ENCODE measurements at places on chromosomes 2 and 18.

- DNase-seq, result no peak
Observed at GRCh38 chr2:38654528-38655381, 11.2 kb upstream of the GALM start.

GRCh38 chr2:24766609-24767008, 26.6 kb downstream of the PTRHD1 start:
- DNase-seq, result no peak

- no peak for DNase-seq
Observed at GRCh38 chr2:99414566-99414965, 75.3 kb downstream of the REV1 start.

DNA sequence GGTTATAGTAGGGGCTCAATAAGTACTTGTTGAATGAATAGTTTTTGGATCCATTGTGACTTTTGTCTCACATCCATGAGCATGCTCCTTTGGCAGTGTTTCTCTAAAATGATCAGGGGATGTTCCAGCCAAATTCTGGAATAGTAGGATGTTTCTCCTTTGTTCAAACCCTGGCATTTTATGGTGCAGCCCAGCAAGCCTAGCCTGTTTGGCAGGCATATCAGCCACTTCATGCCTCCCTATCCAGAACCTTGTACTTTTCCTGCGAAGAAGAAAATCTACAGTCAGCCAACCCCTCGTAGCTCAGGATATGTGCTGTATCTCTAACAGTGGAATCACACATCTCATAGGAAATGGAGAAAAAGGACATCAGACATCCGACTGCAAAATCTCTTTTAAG, 27.1 kb upstream of the RPRD1A start:
- no peak for DNase-seq

DNA sequence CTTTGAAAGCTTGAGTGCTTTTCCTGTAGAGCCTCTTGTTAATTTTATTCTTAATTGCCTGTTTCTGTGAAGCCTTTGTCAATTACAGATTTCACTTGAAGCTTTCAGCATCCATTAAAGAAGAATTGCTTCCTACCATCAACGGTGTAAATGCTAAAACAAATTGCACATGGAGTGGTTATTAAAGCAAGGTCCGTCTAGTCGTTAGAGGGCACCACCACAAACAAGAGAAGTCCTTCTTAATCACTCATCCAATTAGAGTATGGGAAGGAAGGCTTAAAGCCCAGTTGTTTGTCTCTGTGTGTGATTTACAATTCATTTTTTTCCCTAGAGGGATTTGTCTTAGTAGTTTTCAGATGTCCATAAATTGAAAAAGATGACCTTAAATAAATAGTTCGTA, 1.6 kb downstream of the KCNJ3 start:
- DNase-seq, result no peak

DNA sequence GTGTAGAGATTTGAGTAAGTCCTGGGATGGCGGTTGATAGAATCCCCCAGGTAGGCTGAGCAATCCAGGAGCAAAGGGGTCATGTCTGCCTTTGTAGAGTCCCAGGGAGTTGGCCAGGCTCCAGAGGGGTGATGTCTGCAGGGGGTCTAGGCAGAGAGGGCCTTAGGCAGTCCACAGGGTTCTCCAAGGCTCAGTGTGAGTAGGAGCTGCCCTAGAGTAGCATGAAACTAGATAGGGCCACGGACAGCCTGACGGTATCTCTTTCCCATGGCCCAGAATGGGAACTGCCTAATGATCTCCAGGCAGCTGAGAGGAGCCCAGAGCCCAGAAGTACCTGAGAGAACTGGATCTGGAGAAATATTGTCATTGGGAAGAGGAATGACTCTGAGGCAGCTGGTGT, 9.0 kb upstream of the FAM136A start:
- no peak for DNase-seq

DNA sequence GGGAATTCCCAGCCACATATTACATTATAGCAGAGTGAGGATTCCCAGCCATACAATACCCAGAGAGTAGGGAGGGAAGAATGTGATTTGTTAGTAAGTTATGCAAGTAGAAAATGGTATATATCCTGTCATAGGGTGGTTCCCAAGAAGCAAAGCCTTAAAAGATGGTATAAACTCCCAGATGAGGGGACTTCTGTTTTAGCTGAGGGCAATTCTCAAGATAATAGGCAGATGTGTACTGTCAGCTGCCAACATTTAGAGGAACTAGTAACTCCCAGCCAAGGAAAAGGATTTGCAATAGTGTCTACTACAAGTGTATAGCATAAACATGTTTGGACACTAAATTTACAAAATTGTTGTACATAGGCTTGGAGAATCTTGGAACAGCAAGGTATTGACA, 86.5 kb downstream of the XDH start:
- no peak for DNase-seq

DNA sequence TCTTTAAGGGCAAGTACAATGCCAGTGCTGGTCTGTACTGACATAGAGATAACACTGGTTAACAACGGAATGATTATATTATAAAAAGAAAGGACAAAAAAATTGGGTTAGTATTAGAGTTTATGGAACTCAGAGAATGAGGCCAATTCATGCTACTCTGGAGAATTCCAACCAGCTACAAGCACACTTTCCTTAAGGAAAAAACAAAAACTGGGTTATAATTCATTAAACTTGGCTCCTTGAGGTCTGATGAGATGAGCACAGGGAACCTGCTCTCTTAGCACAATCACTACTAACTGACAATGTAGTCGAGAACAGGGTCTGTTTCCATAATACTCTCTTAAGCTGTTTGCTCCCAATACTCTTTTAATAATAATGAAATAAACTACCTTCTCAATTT, 165.3 kb downstream of the NRXN1 start:
- no peak for DNase-seq

DNA sequence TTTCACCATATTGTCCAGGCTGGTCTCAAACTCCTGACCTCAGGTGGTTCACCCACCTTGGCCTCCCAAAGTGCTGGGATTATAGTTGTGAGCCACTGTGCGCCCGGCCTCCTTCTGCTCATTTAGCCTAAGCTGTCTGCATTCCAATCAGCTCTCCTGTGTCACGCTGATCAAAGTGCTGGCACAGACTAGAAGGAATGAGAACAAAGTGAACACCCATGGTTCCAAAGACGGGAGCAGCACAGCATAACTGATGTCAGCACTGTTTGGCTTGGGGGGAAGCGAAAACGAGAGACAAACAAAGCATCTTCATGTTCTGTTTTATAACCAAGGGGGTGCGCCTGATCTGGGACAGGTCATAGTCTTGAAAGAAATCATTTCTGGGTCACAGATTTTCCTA, 43.3 kb downstream of the DIPK1C start:
- no peak for DNase-seq

GRCh38 chr2:195613922-195614321, 43.1 kb upstream of the SLC39A10 start:
- DNase-seq, result no peak

DNA sequence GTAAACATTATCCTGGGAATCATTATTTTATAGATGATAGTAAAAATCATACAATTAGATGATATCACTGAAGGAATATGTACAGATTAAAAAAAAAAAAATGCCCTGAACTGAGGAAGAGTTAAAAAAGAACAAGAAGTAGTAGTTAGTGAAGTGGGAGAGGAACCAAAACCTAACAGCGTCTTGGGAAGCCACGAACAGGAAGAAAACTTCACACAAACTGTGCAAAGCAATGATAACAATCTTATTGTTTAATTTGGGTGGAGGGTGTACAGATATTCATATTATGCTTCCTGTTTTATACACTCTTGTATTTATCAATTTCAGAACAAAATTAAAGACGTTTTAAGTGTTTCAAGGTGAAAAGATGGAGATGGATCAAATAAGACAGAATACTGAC, 3.5 kb downstream of the HEATR5B start:
- no peak for DNase-seq
